ENCODE measurements at places on chromosomes 12 and 14. TPM values are rescaled to one million over a fixed set of nuclear protein-coding genes. Genes with fewer than 3 reads are reported as not detected.

LTBP2 gene
- total RNA-seq, result 1.1 TPM

- DNase-seq, result no peak
Measured at GRCh38 chr12:111887926-111888745, 46.1 kb downstream of the MAPKAPK5 start.

GRCh38 chr14:58920230-58920629, 268.2 kb upstream of the DAAM1 start:
- DNase-seq, result no peak

- no peak for DNase-seq
Measured at GRCh38 chr12:2267703-2268470, 215.1 kb downstream of the CACNA1C start.

DNA sequence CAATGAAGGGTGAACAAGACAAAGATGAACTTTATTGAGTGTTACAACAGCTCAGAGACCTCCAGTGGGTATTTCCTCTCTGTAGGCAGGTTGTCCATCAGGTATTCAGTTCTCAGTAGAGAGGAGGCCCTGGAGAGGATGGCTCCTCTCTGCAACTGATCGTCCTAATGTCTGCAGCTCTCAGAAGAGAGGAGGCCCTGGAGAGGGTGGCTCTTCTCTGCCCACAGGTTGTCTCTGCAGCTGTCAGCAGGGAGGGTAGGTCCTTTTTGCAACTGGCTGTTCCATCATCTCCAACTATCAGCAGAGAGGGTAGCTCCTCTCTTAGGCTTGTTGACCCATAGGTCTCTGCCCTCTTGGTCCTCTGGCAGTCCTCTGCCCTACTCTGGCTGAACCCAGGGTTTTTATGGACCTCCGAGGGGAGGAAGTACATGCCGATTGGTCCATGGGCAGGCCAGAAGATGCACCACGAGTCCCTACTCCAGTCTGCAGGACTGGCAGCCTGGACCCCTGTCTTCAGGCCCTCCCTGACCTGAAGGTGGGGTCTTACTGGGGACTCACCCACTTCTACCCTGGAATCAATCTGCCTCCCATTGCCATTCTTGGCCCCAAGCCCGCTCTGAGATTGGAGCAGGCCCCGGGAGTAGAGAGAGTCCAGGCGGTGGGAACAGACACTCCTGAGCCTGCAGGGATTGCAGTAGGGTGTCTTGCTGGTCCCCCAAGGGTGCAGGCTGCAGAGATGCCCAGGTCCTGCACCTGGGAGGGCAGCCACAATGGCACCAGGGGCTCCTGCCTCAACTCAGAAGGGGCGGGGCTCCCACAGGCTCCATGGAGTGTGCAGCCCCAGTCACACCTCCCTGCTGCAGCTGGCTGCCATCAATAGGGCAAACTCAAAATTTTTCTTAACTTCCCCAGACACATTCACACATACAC, 2.3 kb downstream of the TMEM116 start:
- no peak for DNase-seq

RASAL1 gene
- 0.25 TPM for total RNA-seq

DNA sequence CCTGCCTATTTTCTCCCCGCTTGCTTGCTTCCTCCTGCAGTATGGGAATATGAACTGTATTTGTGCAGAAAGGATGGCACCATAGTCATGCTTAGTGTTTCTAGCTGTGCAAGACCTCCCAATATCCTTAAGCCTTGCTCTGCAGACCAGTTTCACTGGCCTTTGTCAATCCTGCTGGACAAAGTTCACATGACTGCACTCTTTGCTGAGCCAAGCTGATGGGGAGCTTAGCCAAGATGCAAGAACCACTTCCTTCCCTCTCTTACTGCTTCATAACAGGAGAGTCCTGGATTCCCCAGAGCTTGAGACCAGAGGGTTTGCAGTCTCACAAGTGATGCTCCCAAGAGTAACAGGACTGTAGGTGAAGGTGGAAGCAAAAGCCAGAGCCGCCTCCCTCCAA, 3.8 kb downstream of the ASIC1 start:
- no peak for DNase-seq

DNA sequence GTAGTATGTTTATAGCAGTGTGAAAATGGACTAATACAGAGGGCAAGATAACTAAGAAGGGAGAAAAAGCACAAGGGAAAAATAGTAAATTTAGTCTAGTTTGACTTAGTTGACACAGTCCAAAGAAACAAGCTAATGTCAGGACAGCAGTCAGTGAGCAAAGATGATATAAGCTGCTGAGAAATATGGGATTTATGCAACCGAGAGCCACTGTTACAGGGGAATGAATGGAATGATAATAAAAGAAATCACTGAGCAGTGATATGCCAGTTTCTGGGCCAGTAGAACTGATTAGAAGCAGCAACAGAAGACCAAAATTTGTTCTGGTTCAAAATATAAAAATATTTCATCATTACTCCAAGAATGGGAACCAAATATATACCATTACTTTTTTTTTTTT, 60.1 kb downstream of the R3HDM2 start:
- DNase-seq, result no peak

GRCh38 chr14:65472189-65472588, 59.7 kb downstream of the FUT8 start:
- DNase-seq, result no peak

DNA sequence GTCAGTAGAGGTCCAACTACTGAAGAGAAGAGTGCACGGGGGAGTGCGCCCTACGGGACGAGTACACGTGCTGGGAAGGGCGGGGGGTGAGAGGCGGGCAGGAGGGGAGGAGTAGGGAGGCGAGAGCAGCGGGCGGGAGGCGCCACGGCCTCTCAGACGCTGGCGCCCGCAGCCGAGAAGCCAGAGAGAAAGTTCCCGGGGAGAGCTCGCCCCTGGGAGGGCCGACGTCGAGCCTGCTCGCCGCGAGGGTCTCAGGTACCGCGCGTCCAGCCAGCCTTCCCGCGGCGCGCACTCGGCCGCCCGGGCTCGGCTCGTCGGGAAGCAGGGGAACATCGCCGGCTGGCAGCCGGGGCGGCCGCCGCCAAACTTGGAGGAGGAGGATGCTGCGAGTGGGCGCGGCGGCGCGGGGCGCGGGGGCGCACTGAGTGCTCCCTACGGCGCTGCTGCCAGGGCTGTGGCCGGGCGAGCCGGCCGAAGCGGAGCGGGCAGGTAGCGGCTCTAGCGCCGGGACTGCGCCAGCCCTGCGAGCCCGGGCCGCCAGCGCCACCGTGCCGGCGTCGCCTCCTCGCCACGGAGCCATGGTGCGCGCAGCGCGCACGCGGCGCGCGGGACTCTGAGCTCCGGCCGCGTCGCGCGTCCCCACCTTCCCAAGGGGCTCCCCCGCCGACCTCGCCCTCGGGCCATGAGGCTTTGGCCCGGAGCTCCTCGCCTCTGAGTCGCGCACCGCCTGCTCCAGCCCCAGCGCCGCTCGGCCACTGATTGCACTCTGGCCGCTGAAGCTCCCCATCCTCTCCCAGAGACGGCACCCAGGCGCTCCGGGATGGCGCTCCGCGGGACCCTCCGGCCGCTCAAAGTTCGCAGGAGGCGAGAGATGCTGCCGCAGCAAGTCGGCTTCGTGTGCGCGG, at the start of gene SLC24A4:
SLC24A4 (plus strand) TSS at position 155 of the 905 bp plus-strand sequence; CDS start at position 821, 666 bp downstream.
- no peak for DNase-seq

DNA sequence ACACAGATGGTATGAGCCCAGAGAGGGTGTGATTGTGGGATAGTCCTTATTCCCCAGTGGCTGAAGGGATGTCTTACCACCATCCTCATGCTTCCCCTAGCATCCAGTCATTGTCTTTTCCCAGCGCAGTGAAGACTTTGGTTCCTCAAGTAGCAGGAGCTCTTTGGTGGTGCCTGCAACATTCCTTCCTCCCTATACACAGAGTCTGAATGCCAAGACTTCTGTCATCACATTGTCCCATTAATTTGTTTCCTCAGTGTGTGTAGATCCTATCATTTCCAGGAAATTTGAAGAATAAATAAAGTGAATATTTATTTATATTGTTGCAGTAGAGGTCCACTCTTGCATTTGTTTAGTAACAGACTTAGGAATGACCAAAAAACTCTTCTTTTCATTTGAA, 147.2 kb downstream of the DACT1 start:
- no peak for DNase-seq

DNA sequence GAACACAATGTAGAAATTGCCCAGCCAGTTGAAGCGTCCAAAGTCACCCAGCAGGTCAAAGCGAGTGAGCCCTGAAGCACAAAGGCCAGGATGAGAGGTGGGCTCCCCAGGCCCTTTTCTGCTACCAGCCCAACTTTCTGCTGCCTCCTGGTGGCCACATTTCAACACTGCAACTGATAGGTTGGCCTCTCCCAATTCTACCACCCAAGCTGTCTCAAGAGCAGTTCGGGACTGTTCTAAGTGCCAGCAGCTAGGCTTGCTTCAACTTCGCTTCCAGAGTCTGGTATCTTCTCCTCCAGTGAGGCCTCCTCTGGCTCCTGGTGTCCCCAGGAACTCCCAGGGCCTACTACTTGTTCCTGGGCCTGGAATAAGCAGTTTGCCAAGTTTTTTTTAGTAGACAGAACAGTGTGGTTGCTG, 3.4 kb upstream of the DHH start:
- DNase-seq, result no peak

DNA sequence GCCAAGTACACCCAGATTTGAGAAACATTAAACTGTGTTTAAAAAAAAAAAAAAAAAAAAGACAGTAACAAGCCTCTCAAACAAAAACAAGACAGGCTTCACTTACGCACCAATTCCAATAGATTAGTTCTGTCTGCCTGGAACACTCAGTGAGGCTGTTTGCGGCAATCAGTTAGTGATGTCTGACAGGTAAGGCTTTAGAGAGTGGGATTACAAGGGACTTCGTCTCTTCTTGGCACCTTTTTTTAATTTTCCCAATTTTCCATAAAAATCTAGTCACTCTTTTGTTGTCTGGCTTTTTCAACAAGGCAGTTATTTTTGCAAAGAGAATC, 79.6 kb downstream of the NCOR2 start:
- DNase-seq, result no peak

DNA sequence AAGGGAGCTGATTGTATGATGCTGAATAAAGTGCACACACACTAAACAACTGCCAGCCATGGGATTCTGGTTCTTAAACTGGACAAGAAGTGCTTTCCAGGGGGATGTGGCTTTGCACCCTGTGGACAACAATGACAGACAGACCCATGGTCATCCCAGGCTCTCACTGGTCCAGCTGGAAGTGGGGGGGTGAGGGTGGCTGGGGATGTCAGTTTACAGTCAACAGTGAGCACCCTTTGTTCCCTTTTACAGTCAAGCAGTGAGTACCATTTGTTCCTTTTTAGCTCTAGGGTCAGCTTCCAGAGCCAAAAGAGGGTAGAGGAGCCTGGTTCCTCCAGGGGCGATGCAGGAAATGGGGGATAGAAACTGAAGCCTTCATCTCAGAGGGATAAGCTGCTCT, 100.7 kb downstream of the SMOC1 start:
- no peak for DNase-seq

- no peak for DNase-seq
Measured at GRCh38 chr12:3752096-3752709, 706 bp downstream of the CRACR2A start.

All from left lobe of liver (tissue), 2 donors.